Right atrium auricular region (tissue), 2 donors: ENCODE measurements at places on chromosomes 12 and 14. TPM values are rescaled to one million over a fixed set of nuclear protein-coding genes. Genes with fewer than 3 reads are reported as not detected.

DNA sequence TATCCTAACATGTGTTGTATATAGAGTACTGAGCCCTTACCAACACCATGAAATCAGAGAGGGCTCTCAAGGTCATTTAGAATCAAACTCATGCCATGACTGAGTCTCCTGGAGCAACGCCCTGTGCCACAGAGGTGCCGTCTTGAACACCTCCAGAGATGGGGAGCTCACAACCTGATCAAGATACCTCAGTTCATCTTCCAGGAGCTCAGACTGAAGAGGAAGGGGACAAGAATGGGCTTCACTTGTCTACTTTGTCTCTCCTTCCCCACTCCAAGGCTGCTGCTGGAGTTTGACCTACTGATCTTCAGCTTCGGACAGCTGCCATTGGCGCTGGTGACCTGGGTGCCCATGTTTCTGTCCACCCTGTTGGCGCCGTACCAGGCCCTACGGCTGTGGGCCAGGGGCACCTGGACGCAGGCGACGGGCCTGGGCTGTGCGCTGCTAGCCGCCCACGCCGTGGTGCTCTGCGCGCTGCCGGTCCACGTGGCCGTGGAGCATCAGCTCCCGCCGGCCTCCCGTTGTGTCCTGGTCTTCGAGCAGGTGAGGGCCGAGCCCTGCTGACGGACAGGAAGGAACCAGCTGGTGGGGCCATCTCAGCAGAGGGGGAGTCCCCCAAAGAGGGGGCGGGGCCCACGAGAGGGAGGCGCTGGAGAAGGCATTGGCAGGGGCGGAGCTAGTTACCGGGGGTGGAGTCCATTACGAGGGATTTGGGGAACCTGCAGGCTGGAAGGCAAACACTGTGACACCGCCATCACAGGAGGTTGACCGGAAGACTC is 12.0 kb downstream of the SOAT2 start:
- DNase-seq = no peak

- DNase-seq = no peak
These were observed 32.7 kb upstream of the LRTM2 start for GRCh38 chr12:1787714-1788113.

The RHOJ gene
- total RNA-seq = 11.2 TPM

The TCL1B gene
- not detected for total RNA-seq
